ENCODE measurements at places on chromosomes 12 and 14.

DNA sequence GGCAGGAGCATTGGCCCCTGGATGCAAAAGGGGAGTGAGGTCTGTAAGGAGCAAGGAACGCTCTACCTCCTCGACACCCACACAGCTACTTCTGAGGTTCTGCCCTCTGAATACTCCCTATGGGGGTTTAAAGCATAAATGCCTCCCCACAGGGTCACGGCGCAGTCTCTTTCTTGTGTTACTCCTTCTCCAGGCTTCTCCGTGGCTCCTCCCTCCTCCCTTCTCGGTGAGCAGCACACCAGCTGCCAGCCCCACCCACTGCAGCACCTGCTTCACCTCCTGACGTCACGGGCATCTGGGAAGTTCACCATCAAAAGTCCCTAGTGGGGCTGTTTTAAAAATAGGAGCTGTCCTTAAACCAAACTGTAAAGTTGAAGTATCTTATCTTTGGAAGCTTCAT is 67.3 kb downstream of the SPTB start:
- DNase-seq, result peak; percentile 28

- DNase-seq, result no peak
Measured at GRCh38 chr12:89970722-89971121, 262.1 kb upstream of the ATP2B1 start.

DNA sequence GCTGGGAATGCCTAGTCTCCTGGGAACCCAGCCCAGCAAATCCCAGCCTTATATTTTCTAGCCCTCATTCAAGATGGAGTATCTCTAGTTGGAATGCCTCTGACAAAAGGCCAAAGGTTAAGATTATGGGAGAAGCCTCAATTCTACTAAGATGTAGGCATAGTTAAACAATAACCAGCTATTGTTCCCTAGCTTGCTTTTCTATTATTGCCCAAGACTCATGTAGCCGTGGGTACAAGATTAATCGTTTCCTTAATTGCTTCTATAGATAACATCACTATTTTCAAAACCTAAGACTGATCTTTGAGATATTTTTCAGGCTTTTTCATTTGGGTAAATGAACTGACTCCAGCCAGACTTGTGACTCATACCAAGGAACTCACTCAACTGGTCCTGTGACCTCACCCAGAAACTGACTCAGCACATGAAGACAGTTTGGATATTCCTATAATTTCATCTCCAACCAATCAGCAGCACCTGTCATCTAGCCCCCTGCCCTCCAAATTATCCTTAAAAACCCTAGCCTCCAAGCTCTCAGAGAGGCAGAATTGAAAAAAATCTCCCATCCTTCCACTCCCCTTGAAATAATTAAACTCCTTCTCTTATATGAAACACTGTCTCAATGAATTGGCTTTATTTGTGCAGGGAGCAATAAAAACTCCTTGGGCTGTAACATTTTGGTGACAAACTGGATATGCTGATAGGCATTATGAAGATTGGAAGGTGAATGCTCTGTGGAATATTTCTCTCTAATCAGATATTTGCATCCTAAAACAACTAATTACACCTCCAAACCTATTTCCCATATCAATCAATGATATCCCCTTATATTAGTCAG is 589.0 kb downstream of the C12orf50 start:
- DNase-seq, result no peak

GRCh38 chr14:99619835-99620834 is 16.1 kb upstream of the CCDC85C start:
- no peak for DNase-seq

DNA sequence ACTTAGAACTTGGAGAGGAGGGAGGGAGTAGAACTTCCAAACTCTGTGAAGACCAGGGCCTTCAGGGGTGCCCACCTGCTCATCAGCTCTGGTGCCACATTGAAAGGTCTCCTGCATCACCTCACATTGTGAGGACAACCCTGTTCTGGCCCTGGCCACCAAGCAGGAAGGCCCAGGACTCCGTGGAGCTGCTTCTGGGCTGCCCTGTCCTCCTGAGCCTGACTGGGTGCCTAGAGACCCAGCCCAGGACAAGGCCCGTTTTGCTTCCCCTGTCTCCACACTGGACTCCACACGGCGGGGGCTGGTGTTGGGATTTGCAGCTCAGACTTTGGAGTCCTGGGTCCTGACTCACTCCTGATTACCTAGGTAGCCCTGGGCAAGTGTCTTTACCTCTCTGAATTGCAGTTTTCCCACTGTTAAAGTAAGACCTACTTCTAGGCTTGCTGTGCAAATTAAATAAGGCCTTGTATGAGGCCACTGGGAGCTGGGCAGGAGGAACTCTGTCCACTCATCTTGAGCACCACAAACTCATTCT is 12.5 kb upstream of the KRT82 start:
- DNase-seq, result no peak

DNA sequence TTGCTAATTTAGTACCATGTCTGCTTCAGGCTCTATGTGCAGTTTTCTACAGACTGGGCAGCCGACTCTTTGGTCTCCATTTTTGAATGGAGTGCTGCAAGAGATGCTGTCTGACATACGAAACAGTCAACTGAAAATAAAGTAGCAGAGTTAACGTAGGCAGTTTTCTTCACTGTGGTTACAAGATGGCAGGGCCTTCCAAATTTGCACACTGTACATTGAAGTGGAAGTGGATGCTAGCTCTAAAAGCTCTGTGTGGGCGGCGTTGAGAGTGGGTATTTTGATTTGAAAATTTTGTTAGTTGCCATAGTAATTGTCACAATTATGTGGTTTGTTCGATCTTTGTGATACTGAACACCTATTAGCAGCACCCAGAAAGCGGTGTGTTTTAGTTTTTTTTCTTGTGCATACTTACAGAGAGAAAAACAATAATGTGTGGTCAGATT is 154.9 kb upstream of the ATP2B1 start:
- DNase-seq, result peak; percentile 54

GRCh38 chr12:108665608-108666202 is 32.0 kb upstream of the SELPLG start:
- no peak for DNase-seq

DNA sequence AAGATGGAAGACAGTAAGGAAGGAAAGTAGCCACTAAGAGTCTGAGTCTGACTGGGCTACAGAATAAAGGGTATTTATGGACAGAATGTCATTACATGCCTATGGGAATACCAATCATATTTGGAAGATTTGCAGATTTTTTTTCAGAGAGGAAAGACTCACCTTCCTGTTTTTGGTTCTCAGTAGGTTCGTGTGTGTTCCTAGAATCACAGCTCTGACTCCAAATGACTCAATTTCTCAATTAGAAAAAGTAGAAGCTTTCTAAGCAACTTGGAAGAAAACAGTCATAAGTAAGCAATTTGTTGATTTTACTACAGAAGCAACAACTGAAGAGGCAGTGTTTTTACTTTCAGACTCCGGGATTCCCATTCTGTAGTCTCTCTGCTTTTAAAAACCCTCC is 15.4 kb upstream of the PAPLN start:
- no peak for DNase-seq

GRCh38 chr12:101839324-101840283 is 8.8 kb upstream of the GNPTAB start:
- DNase-seq, result peak; percentile 69

DNA sequence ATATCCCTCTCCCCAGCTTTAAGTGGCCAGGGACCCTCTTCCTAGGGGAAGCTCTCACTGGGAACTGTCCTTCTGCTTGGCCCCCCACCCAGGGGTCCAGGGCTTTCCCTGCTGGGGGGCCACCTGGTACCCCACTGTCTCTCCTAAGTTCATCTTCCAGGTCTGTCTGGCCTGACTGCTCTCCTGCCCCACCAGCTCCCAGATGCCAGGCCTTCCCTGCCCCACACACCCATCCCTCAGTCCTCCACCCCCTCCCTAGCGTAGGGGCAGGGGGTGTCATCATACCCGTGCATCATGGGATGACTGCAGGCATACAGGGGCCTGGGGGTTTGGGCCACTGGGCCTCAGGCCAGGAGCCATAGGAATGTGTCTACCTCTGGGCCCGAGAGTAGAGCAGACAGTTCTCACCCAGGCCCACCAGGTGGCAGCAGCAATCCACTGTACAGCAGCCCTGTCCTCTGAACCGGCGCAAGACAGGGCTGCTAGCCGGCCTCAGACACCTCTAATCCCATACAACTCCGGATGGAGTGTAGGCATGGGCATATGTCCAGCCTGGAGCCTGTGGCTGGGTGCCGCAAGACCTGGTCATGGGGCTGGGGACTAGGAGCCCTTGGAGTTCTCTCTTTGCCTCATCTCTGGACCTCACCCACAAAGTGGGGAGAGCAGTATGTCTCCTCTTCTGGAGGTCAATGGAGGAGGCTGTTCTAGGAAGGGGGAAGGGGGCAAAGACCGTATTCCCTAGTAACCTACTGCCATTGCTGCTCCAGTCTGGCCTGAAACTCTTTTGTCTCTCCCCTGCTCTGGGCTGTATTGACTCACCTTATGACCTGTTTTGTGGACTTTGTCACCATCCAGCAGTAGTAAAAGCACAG is 10.0 kb upstream of the SMARCD1 start:
- peak; percentile 88 for DNase-seq

All from stimulated activated CD4-positive, alpha-beta T cell treated with anti-CD3 and anti-CD28 coated beads, Interleukin-2, amount 100 ng/mL, for 24 hours (primary cell).